Eye (tissue), 1 donor: ENCODE measurements at places on chromosomes 2 and 18.

DNA sequence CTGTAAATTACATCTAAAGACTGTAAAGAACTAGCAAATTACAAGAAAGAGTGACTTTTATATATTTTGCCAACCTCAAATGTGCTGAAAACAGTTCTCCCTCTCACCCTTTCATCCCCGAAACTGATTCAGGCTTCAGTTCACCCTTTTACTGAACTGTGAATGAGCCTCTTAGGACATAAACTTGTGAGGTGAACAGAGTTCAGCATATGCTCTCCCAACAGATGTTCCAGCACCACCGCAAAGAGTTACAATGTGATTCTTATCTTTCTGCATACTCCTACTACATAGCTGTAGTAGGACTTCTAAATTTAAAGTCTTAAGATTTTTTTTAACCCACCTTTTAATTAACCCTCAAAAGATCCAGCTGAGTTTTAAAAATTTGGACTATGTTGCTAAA, 1.2 kb upstream of the ZCCHC2 start:
- no peak for DNase-seq

GRCh38 chr2:104412384-104412783, 441.5 kb upstream of the POU3F3 start:
- peak; percentile 46 for DNase-seq

GRCh38 chr2:8009010-8009597, 672.8 kb upstream of the ID2 start:
- no peak for DNase-seq

- no peak for DNase-seq
Measured at GRCh38 chr2:150783015-150783414, 295.5 kb upstream of the RND3 start.

DNA sequence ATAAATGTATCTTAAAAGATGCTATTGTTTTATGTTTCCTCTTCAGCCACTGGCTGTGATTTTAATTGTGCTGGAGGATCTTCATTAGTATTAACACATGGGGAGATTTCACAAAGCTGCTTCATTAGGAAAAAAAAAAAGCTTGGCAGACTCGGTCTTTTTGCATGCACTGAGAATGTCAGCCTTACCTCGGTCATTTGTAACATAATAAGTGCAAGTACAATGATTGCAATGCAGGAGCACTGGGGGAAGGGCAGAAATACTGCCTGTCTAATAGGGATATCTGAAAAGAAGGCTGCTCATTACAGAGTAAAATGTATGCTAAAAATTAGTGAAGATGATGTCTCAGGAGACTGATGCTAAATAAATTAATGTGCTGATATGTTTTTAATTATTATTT, 1.3 kb upstream of the BAZ2B start:
- peak; percentile 90 for DNase-seq

- DNase-seq = peak; percentile 60
Measured at GRCh38 chr2:288758-289361, 969 bp upstream of the ALKAL2 start.

DNA sequence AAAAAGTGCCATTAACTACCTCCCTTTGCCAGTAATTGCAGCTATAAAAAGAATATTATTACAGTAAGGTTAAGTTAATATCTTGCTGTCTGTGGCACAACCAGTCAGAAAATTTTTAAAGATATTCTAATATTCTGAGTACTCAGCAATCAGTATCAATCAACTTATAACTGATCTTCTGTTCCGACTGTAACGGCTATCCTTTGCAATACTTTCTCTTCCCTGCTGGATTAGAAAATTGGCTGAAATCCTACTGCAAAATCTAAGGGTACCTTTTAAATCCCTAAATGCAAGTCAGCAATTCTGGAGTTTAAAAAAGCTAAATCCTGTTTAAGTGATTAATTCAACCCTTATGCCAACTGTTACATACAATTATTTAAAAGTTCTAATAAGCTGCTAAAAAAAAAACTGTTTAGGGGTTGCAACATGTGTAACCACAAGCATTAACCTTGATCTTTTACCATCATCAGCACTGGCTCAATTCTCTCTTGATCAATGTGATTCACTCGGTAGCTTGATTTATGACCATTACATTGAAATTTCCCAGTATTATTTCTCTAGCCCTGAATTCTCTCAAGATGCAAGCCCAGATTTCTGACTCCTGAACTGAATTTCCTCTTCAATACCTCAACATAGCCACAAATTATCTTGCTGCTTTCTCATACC, 20.5 kb downstream of the GAREM1 start:
- no peak for DNase-seq

GRCh38 chr2:97911206-97911921, 84.4 kb downstream of the TMEM131 start:
- no peak for DNase-seq

- no peak for DNase-seq
Measured at GRCh38 chr18:74790451-74790850, 192.8 kb downstream of the ZNF407 start.

GRCh38 chr2:95025406-95026319, at the start of gene MAL:
TSS of gene MAL (plus strand) at chr2:95025708. CDS start at chr2:95025793, 85 bp downstream.
- DNase-seq = peak; percentile 81
